Foreskin fibroblast (primary cell): ENCODE measurements at places on chromosomes 7 and 10.
A peak's percentile ranks its signal among the peaks of the same experiment; 100 is the strongest.

DNA sequence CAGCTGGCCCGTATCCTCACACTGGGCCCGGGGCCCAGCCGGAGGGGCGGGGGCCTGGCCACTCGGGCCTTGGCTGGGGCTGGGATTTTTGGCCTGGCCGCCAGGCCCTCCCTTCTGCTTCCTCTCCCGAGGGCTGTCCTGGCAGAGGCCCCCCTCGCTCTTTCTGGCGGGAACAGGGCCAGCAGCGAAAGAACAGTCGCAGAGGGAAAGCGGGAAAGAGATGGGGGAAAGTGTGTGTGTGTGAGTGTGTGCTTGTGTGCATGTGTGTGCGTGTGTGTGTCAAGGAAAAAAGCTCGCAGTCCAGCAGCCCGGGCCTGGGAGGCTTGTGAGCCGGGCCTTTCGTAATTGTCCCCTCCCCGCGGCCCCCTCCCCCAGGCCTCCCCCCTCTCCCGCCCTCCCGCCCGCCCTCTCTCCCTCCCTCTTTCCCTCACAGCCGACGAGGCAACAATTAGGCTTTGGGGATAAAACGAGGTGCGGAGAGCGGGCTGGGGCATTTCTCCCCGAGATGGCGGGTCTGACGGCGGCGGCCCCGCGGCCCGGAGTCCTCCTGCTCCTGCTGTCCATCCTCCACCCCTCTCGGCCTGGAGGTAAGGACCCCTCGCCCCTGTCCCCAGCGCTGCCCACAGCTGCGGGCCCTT lies at the start of gene ELN:
Gene ELN (plus strand): TSS at position 491 of the 638 bp plus-strand sequence. CDS start 15 bp downstream, at position 506.
- DNase-seq: no peak

- no peak for DNase-seq
These were observed 35.8 kb downstream of the PDGFA start for GRCh38 chr7:483656-484355.

GRCh38 chr10:12503311-12503710 lies 154.0 kb downstream of the CAMK1D start:
- DNase-seq: no peak

GRCh38 chr10:131820626-131821025 lies 80.2 kb upstream of the PPP2R2D start:
- DNase-seq: no peak

DNA sequence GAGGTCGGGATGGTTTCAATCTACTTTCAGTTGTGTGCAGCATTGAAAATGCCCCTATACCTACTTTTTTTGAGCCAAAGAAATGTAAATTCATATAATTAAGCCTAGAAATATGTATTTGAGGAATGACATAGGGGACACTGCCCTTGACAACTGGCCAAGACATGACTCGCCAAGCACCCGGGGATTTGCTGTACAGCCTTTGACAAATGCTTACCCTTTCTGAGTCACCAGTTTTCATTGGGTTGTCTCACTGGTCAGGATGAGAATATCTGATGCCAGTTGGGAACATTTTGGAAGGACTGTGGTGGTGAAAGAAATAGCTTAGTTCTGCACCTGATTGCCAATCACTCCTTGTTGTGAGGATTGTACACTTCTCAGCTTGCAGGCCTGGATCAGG lies 166.8 kb upstream of the HABP2 start:
- DNase-seq: peak; percentile 77

DNA sequence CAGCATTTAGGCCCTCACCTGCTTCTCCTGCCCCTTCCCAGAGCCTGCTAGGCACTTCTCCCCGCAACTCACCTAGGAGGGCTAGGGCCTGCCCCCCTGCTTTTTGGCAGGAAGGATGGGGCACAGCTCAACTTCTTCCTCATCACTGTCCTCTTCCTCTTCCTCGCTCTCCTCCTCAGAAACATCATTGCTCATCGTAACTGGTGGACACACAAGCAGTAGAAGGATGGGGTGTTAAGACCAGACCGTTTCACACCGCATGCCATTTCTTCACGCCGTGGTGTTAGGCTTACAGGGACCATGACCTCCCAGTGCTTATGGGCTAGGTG lies 1.6 kb downstream of the NPM3 start:
- no peak for DNase-seq

DNA sequence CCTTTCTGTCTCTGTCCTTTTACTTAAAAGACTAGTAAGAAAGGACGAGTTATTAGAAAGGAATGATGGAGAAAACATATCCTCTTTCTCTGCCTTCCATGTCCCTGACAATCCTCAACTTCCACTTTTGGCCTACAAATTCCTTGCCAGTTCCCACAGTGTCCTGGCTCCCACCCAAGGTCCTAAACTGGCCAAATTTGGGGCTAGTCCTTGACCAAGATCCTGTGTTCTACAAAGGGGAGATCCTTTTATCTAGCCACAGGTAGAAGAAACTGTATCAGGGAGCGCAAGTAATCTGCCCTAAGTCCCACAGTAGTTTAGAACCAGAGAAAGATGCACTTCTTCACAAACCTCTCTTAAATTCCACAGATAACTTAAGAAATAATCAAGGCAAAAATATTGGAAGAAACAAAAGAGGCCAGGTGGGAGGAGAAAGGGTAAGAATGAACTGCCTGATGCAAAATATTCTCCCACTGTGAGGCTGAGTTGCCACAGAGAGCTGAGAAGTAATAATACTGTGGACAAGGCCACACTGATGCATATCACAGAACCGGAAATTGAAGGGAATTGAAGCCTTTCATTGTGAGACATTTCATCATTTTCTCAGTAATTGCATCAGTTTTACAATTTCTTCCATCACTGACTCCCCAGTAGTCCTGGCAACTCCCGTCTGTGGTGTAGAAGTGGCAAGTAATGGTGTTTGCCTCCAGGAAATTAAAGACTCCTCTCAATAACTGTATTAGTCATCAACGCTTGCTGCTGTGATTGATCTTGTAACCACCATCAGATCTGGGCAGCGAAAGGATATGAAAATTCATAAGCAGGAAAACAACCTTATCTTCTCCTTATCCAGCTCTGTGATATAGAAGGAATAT lies 47.2 kb downstream of the DNAJC12 start:
- DNase-seq: no peak

- peak; percentile 16 for DNase-seq
These were observed 20.9 kb downstream of the SLC25A16 start for GRCh38 chr10:68506411-68506810.

DNA sequence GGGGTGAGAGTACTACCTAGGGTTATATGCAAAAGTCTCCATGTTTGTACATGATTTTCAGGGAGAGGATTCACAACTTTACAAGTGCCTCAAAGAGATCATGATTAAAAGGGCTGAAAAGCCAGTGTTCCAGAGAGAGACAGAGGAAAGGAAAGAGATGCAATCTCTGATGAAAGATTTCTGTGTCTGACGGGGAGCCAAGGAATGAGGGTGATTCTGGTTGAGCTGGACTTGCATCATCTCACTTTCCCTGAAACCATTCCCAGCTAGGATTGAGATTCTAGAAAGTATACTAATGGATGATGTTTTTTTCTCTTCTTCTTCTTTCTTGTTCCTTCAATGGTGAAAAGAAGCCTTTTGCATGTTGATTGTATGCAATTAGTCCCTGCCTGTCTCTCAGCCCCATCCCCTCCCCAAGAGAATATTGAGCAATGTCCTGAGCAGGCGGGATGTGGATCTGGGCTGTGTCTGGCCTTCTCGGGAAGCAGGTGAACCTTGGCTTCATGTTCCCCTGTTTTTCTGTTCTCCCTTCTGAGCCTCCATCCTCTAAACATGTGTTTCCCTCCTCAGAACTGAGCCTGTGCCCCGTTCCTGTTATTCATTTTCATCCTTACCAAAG lies 186.1 kb downstream of the ZNF365 start:
- DNase-seq: peak; percentile 89

DNA sequence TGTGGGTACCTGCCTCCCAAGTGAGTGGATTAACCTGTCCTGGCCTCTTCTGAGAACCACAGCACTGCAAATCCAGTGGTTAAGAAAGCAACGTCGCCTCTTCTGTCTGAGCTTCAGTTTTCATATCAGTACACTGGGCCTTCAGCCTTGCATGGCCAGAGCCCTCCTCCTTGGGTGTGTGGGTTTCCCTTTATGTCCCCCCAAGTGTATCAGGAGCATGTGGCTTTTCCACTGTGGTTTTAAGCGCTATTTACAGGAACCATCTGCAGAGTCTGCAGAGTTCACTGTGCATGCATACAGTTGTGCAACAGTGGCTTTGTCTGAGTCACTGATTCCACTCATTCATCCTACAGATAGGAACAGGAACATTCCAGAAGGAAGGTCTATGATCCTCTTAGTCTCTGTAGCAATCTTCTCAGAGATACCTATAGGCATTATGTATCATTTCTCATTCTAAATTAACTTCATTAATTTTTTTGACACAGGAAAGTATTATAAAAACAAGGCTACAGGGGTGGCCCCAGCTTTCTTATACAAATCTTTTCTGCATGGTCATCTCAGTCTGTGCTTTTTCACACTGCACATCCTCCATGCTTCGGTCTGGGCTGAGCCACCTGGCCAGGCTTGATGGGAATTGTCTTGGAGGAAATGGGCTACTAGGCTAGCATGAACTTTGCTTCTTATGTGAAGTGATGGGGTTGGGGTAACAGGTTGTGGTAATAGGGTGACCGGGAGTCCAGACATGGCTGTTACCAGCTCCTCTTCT lies 17.1 kb downstream of the MBL2 start:
- peak; percentile 59 for DNase-seq

DNA sequence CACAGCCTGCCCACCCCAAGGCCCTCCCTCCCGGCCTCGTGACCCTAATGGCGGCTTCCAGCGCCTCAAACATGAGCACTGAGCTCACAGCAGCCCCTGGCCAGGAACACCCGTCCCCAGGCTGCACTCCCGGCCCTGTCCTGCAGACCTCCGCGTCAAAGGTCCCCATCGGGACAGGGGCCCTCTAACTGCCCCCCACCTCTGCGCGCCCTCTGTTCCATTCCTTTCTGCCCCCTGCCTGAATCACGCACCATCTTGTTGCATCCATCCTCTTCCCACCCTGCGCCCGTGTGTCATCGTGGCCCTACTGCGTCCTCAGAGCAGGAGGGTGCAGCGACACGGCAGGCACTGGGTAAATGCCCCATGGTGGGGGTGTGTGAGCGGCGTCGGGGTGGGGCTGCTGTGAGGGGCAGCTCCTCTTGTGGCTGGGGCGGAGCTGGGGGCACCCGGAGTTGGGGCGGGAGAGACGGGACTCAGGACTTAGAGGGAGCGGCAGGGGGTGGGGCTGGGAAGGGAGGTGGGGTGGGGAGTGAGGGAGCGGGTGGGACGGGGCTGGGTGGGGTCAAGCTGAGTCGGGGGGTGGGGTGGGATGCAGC lies 13.4 kb downstream of the SLC29A4 start:
- DNase-seq: no peak

- DNase-seq: no peak
These were observed 19.0 kb upstream of the COMTD1 start for GRCh38 chr10:75254739-75255138.

DNA sequence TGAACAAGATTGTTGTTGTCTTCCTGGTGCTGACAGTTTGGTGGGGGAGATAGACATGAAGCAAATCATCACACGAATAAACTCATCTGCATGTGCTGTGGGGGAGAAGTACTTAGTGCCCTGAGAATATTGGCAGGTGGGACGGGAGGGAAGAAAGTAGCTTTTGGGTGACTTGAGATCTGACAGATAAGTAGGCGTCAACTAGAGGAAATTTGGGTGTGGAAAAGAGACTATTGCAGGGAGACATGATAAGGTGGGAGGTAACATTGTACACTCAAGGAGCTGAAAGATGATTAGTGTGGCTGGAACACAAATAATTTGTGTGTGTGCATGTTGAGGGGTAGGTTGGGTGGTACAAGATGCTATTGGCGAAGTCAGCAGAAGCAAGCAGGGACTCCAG lies 30.1 kb downstream of the CNNM2 start:
- DNase-seq: no peak

- no peak for DNase-seq
These were observed 56.0 kb downstream of the CSGALNACT2 start for GRCh38 chr10:43194266-43194665.

DNA sequence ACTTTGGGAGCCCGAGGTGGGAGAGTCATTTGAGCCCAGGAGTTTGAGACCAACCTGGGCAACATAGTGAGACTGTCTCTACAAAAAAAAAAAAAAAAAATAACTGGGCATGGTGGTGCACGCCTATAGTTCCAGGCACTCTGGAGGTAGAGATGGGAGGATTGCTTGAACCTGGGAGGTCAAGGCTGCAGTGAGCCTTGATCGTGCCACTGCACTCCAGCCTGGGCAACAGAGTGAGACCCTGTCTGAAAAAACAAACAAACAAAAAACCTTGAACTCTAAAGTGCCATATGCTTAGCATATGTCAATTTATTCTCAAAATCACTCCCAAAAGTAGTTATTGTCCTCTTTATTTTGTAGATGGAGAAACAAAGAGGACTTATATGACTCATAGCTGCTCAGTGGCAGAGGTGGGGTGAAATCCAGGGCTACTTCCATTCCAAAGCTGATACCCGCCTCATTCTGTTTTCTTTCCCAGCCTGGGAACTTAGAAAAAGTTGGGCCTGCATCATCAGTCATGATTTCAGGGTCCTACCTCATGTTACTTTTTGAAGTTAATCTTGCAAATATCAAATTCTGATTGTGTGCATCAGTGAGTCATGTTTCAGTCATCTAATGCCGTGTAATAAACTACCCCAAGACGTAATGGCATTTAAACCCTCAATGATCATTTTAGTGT lies 13.3 kb downstream of the DHTKD1 start:
- DNase-seq: peak; percentile 68

DNA sequence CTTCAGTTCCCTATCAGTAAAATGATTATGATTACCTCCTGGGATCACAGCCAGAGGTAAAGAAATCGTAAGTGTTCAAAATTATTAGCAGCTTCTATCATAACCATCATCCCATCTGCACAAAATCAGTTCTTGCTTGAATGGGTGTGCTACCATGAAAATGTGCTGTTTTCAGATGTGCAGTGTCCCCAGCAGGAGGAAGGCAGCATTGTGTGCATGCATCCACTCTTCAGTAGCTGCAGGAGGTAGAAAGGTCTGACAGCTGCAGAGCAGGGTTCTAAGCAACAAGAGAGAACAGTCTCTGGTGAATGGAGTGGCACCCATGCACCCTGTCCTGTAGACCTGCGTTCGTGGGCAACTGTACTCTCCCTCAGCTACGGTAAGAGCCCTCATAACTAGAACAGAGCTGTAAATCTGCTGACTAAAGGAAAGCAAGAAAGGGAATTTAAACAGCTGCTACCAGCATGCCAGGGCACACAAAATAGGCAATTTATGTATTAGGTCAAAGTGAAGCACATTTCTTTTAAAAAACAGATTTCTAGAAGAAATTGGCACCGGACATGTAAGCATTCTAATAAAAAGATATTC lies 21.2 kb downstream of the VSTM2A start:
- no peak for DNase-seq

DNA sequence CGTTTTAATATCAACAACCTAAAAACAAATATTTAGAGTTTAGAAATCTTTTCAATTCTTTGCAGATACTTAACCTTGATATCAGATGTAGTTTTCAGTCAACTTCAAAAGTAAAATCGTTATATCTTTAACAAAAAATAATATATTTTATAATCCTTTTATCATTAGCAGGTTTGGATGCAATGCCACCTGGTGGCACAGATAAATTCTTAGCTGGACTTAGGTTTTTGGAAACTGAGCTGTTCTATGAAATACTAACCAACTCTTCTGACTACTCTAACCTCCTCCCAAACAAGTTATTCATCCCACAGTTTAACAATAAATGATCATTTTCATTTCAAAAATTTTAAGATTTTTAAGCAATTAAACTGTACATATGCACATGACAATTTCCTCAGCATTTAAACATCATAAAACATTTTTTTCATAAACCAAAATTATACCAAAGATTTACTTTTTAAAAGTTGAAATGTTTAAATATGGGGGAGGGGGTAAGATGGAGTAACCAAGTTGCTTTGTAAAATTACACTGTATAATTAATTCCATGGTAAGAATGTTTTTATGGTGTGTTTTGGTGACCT lies 56.9 kb downstream of the HIBADH start:
- peak; percentile 66 for DNase-seq
